CD4-positive, alpha-beta T cell (primary cell): ENCODE measurements at places on chromosomes 3 and 15.

GRCh38 chr3:134320749-134321148, 53.5 kb downstream of the AMOTL2 start:
- DNase-seq, result no peak

- no peak for DNase-seq
Measured at GRCh38 chr15:39804026-39804425, 21.4 kb upstream of the FSIP1 start.

DNA sequence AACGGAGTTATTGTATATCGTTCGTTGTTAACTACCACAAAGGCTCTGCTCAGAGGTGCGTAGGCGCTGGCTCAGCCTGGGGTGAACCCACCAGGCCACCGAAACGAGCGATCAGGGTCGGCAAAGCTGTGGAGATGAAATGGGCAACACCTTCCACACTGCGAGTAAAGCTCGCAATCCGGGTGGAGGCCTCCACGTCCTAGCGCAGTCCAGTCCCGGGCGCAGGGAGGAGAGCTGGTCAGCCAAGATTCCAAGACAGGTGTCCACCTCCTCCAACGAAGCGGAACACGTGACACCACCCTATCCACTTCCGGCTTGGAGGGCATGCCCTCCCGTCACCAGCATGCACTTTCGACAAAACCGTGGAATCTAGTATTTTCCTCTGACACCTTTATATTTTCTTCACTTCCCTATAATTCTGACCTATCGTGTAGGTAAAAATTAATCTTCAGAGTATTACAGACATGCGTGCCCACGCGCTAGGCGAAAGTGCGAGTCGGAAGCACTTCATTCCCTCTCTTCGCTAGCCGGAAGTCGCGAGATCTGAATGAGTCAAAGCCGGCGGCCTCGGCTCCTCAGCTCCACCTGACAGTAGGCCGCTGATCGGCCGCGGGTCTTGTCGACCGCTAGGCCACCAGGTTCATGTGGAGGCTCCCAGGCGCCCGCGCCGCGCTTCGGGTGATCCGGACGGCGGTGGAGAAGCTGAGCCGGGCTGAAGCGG, at the start of gene PDE12:
TSS of gene PDE12 (plus strand) at position 537 of the 721 bp plus-strand sequence. CDS start at position 643, 106 bp downstream.
- peak; percentile 73 for DNase-seq

DNA sequence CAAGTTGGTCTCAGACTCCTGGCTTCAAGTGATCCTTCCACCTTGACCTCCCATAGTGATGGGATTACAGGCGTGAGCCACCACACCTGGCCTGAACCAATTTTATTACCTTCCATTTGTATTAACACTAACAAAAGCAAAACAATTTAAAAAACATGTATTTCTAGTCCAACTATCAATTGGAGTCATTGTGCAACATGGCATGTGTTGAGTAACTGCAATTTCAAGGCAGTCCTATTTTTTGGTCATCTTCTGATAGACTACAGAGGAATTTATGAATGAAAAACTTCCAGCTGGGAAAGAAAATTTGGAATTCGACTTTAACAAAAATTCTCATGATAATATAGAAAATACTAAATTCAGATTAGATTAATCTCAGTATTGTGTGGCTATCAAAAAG, 16.8 kb downstream of the SPTSSB start:
- no peak for DNase-seq

GRCh38 chr3:150014782-150015181, 44.1 kb upstream of the PFN2 start:
- DNase-seq, result no peak

GRCh38 chr15:91424001-91424400, 323.9 kb downstream of the SV2B start:
- no peak for DNase-seq

DNA sequence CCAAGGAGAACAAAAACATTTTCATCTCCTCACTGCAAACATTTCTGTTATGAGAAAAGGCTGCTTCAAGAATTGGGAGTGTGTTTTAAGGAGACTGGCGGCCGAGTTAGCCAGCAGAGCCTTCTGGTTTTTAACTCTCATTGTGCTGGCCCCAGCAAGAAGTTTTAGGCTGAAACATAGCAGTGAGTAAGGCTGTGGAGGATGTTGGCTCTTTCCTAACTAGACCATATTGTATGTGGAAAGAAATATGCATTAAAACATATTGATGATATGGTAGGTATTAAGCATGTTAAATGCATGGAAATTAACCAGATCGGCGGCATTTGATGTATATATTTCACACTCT, 90.7 kb downstream of the TIGIT start:
- DNase-seq, result no peak

DNA sequence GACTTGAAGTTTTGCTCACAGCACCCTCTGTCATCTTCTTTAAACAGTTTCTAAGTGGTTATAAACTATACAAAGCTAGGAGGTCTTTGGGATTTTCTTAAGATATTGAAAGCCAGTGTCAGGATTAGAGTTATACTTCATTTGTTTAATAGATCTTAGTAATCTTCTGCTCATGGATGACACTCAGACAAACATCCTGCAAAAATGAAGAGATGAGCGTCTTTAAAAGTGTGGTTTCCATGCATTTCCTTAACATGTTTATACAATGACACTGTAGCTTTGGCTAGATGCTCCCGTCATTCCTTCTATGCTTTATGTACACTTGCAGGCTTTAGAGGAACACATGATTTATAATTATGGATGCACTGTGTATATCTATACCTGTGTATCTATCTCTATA, 182.2 kb downstream of the NAALADL2 start:
- DNase-seq, result no peak

GRCh38 chr3:71453822-71454511, 129.6 kb downstream of the FOXP1 start:
- no peak for DNase-seq
